ENCODE measurements at places on chromosomes 2 and 18.
A peak's percentile ranks its signal among the peaks of the same experiment; 100 is the strongest.

DNA sequence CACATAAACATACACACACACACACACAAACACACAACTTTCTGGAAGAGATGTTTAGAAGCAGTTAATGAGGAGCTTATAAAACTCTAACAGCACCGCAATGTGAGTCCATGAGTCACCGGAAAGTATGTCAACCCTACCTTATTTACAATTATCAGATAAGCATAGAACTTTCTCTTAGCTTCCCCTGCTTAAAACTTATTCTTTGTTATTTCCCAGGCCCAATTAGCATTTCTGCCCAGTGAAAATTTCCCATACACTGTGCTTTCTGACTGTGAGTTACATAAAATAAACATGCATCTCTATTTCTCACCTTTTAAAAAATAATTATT lies 737.6 kb downstream of the LRP1B start:
- no peak for DNase-seq

- DNase-seq, result no peak
Observed at GRCh38 chr2:86566158-86566820, 3.0 kb upstream of the CHMP3 start.

GRCh38 chr18:42106784-42107183 lies 151.8 kb downstream of the PIK3C3 start:
- DNase-seq, result no peak

DNA sequence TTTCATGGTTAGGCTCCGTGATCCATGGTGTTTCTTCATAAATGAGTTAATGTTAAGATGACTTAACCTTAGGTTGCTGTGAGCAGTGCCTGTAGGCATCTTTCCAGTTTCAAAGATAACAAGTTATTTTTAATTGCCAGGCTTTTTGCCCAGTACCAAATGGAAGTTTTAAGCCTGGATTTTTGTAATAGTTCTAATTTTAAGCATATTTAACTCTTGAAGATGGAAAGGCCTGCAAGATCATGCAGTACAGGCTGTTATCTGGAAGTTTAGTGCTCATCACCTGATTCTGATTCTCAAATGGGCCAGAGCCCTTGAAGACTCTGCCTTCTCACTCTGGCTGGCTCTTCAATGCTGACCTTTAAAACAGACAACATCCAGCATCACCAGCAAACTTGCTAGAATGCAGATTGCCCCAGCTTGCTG lies 141.3 kb downstream of the NCK2 start:
- DNase-seq, result no peak

- no peak for DNase-seq
Observed at GRCh38 chr2:52395912-52396311, 1364.0 kb upstream of the NRXN1 start.

DNA sequence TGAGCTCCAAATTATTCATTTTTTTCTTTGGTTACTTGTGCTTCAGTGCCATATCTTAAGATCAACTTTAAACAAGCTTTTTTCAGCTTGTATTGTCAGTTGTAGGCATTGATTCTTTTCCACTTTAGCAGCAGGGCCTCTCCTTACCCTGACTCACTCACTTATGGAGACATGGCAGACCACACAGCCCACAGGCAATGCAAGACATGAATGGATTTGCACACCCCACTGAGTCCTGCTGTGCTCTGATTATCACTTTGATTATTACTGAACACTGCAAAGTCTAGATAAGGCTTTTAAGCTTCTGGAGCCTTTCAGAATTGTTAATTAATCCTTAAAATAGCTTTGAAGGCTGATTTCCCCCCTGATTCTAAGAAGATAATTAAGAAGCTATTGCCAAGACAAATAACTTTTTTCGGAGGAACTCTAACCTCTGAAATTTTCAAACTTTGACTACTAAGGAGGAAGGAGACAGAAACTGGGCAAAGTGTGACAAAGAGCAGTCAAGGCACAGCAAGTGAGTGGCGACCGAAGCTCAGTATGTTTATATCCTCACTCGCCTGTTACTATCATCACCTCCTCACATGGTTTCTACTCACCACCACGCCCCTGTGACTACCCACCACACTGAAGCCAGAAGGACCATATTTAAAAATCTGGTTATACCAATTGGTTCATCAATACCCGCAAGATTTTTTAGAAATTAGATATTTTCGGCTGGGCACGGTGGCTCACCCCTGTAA lies 43.3 kb downstream of the CACNB4 start:
- no peak for DNase-seq

DNA sequence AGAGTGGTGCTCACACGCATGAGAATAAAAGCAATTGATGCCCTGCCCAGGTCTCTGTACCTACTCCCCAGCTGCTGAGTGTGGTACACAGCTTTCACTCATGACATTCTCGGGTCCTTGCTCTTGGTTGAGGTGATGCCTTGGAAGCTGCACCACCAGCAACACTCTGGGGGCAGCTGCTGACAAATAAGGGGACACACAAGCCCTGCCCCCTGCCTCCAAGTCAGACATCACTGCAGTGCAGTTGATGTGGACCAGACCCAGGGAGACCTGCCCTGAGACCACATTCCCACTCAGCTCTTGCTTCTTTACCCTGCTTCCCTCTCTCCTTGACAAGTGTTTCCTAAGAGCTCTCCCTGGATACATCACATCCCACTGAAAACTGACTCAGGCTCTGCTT lies 225.6 kb downstream of the ZBTB7C start:
- DNase-seq, result no peak

DNA sequence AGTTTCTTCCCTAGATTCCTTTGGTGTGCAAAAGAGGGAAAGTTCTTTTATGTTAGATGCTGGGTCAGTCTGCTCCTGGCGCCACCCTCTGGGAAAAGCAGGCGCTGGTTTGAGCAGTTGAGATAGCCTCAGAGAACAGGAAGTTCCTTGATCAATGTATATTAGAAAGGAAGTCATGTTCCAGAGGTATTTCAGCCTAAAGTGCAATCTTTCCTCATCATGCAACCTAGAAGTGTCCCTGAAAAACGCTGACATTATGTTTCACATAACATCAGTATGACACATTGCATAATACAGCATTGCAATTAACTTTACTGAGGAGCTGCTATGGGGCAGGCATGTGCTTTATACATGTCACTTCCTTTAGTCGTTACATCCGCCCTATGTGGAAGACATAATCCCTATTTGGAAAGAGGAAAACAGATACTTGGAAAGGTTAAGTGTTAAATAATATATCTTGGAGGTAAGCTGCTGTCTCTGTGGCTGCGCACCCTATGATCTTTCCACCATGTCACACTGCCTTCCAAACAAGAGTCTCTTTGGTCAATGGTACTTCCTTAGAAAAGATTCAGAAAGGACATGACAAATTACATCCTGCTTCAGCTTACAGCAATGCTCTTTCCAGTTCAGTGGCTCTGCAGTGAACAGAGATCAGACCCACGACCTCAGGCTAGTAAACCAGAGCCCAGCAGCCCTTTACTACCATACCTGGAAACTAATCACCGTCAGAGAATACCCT lies 369.7 kb downstream of the RAD51AP2 start:
- peak; percentile 8 for DNase-seq

GRCh38 chr18:77369644-77370043 lies 120.0 kb downstream of the GALR1 start:
- no peak for DNase-seq

GRCh38 chr2:106075048-106075447 lies 119.1 kb downstream of the UXS1 start:
- no peak for DNase-seq

- no peak for DNase-seq
Observed at GRCh38 chr2:180734382-180734781, 246.0 kb upstream of the UBE2E3 start.

- no peak for DNase-seq
Observed at GRCh38 chr2:95296011-95296410, 1.1 kb upstream of the KCNIP3 start.

- DNase-seq, result no peak
Observed at GRCh38 chr18:77032181-77032701, 100.3 kb downstream of the MBP start.

- DNase-seq, result no peak
Observed at GRCh38 chr2:219344751-219345430, 12.3 kb upstream of the RESP18 start.

DNA sequence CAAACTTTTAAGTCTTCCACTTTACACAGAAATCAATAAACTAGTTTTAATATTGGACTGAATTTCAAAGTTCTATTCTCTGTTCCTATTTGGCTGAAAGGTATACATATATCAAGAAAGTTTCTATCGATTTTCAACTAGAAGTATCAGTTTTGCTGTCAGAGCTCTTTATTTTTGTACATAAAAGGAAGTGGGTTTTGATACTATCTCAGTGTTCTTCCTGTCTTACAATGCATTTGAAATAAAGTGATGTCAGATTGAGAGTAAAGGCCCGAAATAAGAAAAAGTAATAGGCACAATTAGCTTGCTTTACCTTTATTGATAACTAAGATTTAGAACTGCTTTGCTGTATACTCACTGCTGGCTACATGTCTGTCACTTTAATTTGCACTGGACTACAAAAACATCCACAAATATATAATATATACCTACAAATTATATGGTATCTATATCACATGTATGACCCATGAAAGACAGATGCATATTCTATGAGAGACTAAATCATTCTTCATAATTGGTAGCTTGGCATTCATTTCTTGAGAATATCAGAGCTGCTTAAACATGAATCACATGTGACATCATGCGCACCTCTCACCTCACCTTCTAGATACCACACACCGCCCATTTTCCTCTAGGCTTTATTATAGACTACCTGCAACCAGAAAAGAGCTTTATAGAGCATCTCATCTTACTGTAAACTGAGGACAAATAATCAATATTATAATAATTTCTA lies 83.6 kb downstream of the ASXL2 start:
- DNase-seq, result no peak

- DNase-seq, result no peak
Observed at GRCh38 chr2:104745846-104746245, 108.1 kb upstream of the POU3F3 start.

- DNase-seq, result no peak
Observed at GRCh38 chr2:31319406-31320175, 85.6 kb downstream of the EHD3 start.

- no peak for DNase-seq
Observed at GRCh38 chr2:176979981-176980710, 232.4 kb upstream of the HNRNPA3 start.

DNA sequence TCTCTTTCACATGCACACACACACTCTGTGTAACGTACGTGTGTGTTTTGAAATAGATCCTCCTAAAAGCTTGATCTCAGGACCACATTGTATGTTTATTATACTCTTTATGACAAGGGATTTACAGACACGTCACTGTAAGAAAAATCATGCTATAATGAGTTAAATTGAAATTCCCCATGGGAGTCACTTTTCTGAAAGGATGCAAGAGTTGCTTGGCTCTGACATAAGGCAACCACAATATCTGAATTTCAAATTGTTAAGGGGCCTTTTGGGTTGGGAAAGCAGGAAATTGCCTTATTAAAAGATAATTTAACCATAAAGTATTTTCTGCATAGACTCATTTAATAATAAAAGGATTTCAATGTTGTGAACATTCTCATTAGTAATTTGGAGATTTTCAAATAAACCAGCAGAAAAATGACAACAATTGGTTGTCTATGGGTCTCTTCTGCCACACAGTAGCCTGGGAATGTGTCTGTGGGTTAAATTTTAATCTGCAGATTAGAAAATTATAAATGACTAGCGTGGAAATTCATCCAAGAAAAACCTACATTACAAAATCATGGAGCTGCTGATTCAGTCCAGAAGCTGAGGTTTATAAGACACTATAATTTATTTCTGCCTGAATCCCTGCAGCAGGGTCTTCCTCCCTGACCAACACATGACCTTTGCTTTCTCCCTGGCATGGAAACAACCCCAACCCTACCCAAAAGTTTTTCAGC lies 75.9 kb upstream of the PID1 start:
- no peak for DNase-seq

GRCh38 chr2:231531883-231532755 lies 1.9 kb upstream of the NMUR1 start:
- DNase-seq, result no peak

- no peak for DNase-seq
Observed at GRCh38 chr18:80227472-80227871, 19.8 kb downstream of the PARD6G start.

GRCh38 chr2:218223046-218223445 lies 6.1 kb downstream of the ARPC2 start:
- DNase-seq, result no peak

- no peak for DNase-seq
Observed at GRCh38 chr18:58966704-58967103, 102.0 kb downstream of the ZNF532 start.

GRCh38 chr2:218642786-218643185 lies 16.6 kb downstream of the ZNF142 start:
- no peak for DNase-seq

GRCh38 chr2:23944527-23944926 lies 4.3 kb downstream of the UBXN2A start:
- no peak for DNase-seq

DNA sequence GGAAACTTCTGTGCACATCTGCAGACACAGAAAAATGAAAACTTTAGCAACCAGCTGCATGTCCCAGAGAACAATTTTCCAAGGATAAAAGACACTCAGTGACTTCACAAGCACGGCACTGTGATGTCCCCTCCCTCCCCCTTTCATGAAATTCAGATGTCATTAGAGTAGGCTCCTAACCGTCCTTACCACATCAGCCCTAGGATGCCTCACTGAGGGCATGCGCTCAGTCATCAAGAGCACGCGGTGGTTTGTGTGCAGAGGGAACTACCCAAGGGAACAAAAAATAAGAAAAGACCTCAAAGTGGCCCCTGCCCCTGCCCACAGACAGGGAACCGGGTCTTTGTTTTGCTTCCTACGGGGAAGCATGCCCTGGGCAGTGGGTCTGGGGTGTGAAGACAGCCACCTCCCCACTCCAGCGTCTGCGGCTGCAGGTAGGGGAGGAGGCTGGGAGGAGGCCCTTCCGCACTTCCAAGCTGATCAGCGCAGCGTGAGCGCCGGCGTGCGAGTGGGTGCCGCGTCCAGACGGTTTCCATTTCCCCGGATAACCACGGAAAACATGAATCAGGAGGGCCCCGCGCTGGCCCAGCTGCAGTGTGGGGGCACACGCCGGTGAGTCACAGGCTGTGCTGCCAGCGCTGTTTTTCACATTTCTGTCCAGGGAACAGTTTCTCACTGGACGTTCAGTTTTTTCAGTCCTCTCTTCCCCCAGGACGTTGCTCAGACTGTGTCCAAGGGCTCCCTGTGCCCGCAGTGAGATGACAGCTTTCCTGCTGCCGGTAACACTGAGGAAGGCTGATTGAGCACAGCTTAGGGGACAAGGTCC lies 70.6 kb downstream of the COPS8 start:
- no peak for DNase-seq

GRCh38 chr2:88055371-88056128 lies at the start of gene KRCC1:
Gene KRCC1, minus strand, starts transcription at chr2:88055783. Its CDS starts 27,220 bp downstream, at chr2:88028563.
- DNase-seq, result peak; percentile 92

- DNase-seq, result no peak
Observed at GRCh38 chr18:52319424-52319983, 20.5 kb upstream of the DCC start.

DNA sequence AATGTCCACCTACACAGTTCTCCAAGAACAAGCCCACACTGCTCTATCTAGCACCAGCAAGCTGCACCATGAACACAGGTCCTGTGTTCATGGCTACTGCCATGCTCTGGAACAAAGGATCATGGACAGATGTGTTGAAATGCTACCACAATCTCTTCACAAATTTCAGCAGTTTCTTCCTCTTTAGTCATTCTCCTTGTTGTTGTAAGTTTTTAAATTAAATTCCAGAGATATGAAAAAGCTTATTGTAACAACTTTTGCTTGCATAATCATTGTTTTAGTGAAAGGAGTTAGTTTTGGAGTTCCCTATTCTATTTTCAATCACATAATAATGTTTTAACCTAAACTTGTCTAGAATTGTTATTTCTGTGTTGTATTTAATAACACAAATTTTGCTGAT lies 17.2 kb upstream of the NAPG start:
- DNase-seq, result no peak

Measured in HCT116 (cell line).